Activated CD8-positive, alpha-beta T cell treated with anti-CD3 and anti-CD28 coated beads, Interleukin-2, amount 10 ng/mL, durations not matched to agents 7 days and 5 days (primary cell): ENCODE measurements at places on chromosomes 12 and 14. TPM values are rescaled to one million over a fixed set of nuclear protein-coding genes. Genes with fewer than 3 reads are reported as not detected.

DHRS4 gene
- total RNA-seq, result 18.3 TPM

SIVA1 gene
- 175 TPM for total RNA-seq

CMKLR1 gene
- total RNA-seq, result not detected

DDX23 gene
- total RNA-seq, result 154 TPM

PRH2 gene
- not detected for total RNA-seq

CCDC198 gene
- total RNA-seq, result 0.21 TPM

TNFAIP2 gene
- 0.23 TPM for total RNA-seq

SLC7A7 gene
- 0.23 TPM for total RNA-seq

DNA sequence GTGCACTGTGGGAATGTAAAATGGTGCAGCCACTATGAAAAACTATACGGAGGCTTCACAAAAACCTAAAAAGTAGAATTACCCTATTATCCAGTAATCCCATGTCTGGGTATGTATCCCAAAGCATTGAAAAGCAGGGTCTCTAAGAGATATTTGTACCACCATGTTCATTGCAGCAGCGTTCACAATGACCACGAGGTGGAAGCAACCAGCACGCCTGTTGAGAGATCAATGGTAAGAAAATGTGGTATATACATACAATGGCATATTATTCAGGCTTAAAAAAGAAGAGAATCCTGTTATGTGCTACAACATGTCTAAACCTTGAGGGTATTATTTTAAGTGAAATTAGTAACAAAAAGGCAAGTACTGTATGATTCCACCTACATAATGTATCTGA, 910 bp upstream of the NOPCHAP1 start:
- H3K4me1 ChIP-seq, result peaks cover 35% of the 10 kb centered on the region
- peak overlapping the region; percentile 81 for H3K4me3 ChIP-seq
- no peak overlapping the region for H3K27ac ChIP-seq

DNA sequence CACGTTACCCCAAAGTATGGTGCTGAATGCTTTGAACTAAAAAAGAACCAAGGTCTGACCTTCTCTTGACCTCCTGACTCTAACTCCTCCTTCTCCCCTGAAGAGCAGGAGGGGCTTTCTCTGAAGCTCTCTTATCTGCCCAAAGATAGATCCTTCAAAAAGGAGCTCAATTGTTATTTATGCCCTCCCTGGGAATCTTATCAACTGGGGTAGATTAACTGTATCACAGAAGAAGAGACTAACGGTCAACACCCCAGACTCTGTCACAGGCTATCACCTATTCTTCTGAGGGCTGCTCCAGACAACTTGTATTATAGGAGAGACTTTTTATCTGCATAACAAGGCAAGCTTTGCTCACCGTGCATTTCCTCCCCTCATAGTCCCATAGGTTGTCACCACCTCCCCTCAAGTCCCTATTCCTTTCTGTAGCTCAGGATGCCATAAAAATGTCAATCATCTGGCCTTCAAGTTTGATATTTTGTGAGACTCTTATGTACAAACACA, 86.6 kb downstream of the PAPLN start:
- H3K4me3 ChIP-seq, result no peak overlapping the region
- no peak for DNase-seq
- H3K4me1 ChIP-seq, result peaks cover 30% of the 10 kb centered on the region
- peaks cover 9% of the 10 kb centered on the region for H3K36me3 ChIP-seq
- no peaks in the 10 kb centered on the region for H3K27me3 ChIP-seq

DNA sequence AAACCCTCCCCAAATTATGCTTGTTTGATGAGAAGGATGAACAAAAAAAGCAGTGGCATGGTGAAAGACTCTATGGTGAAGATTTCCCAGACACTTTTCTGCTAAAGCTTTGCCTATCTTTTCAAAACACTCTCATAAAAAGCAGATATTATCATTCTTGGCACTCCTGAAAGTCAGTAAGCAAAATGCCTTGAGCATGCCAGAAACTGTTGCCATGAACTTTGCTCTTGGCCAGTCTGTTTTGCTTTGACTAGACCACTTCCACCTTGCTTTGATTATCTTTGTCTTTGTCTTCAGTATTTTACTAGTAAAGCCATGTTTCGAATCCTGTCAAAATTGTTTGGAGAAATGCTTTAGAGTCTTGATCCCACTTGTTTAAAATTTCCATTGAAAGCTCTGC, 110.4 kb downstream of the CNTN1 start:
- no peak for DNase-seq
- no peaks in the 10 kb centered on the region for H3K4me1 ChIP-seq
- H3K27ac ChIP-seq, result no peak overlapping the region
- no peak overlapping the region for H3K4me3 ChIP-seq

GRCh38 chr12:123762715-123763052, 583 bp downstream of the DNAH10 start:
- DNase-seq, result no peak
- H3K4me3 ChIP-seq, result peak overlapping the region; percentile 78
- H3K27ac ChIP-seq, result no peak overlapping the region
- H3K27me3 ChIP-seq, result peaks cover 13% of the 10 kb centered on the region
- H3K36me3 ChIP-seq, result peaks cover 12% of the 10 kb centered on the region
- peaks cover 12% of the 10 kb centered on the region for H3K4me1 ChIP-seq

DNA sequence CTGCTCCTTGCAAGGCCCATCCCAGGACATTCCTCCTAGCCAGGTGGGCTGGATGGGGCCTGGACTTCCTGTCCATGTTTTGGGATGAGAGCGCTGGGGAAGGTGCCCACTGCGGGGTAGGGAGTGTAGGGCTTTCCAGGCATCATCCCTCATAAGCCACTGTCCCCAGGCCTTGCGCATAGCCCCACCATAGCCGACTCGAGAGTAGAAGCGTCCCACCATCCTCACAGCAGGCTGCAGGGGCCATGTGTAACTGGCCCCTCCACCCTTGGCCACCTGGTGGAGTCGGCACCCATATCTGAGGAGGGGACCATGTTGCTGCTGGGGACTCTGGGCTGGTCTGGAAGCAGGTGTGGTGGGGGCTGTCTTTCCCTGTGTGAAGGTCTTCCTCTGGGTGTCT, 30.5 kb downstream of the SH2B3 start:
- H3K4me1 ChIP-seq, result peaks cover 98% of the 10 kb centered on the region
- H3K4me3 ChIP-seq, result no peak overlapping the region
- peak overlapping the region; percentile 99 for H3K27ac ChIP-seq
- H3K36me3 ChIP-seq, result peaks cover 54% of the 10 kb centered on the region
- DNase-seq, result no peak

DNA sequence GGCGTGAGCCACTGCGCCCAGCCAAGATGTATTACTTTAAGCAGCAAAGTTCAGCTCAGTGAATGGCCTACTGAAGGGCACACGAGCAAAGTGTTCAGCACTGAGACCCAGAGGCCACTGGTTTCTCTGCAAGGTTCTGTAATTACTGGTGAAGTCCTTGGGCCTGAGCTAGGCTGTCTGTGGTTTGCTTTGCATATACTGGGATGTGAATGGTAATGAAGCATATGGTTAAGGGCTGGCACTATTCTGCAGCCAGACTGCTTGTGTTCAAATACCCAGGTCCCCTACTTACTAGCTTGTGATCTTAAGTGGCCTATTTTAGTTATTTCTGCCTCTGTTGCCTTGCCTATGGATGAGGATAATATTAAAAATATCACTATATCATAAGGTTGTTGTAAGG, 72.0 kb downstream of the LLPH start:
- no peak overlapping the region for H3K27ac ChIP-seq
- no peak overlapping the region for H3K4me3 ChIP-seq

- no peaks in the 10 kb centered on the region for H3K36me3 ChIP-seq
- H3K27ac ChIP-seq, result no peak overlapping the region
- no peak overlapping the region for H3K4me3 ChIP-seq
- no peak for DNase-seq
- no peaks in the 10 kb centered on the region for H3K27me3 ChIP-seq
Measured at GRCh38 chr14:51564986-51565604, 86.6 kb upstream of the FRMD6 start.

DNA sequence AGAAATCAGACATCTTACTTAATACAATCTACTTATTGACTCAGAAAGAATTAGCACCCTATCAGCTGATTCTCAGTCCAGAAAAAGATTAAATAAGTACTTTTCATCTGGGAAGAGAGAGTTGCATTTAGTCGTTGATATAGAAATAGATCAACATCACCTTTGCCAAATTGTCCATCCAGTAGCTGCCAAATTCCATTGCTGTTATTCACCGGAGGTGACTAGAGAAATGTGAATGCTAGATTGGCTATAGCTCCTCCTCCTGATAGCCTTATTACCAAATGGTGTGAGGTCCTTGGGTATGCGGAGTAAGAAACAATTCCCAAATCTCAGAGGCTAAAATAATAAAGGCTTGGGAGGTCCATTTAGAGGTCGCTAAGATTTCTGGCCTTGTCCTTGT, 723.3 kb upstream of the FLRT2 start:
- H3K36me3 ChIP-seq, result no peaks in the 10 kb centered on the region
- H3K4me3 ChIP-seq, result no peak overlapping the region
- H3K27ac ChIP-seq, result no peak overlapping the region
- DNase-seq, result no peak
- no peaks in the 10 kb centered on the region for H3K27me3 ChIP-seq

DNA sequence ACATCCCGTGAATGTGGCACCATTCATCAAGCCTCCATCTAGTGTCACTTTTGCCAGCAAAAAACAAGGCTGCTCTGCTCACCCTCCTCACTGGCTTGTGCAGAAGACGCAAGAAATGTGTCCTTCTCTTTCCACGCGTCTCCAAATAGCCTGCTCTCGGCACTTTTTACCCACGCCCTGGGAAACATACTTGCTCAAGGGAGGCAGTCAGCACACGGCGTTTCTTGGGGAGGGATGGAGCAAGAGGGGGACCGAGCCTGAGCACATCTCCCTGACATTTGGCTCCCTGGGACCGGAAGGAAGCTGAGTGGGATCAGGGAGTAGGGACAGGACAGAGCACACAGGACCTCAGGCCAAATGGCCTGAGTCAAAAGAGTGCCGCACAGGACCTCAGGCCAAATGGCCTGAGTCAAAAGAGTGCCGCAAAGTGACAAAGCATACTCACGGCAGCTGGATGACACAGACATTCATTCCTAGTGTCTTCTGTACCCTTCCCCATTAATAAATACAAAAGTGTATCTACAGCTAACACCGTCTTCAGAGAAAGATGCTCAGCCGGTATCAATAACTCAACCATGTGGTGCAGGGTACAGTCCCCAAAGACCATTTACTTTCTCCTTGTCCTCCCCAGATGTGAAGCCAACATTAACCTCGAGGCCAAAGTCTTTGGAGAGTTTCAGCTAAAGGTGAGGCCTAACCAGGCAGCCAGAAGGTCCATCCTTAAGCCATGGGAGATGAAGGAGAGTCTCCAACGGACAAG, 7.1 kb downstream of the BCL11B start:
- H3K27ac ChIP-seq, result peak overlapping the region; percentile 98
- H3K36me3 ChIP-seq, result peaks cover 89% of the 10 kb centered on the region
- peak; percentile 35 for DNase-seq
- peak overlapping the region; percentile 88 for H3K4me3 ChIP-seq
- peaks cover 75% of the 10 kb centered on the region for H3K4me1 ChIP-seq

DNA sequence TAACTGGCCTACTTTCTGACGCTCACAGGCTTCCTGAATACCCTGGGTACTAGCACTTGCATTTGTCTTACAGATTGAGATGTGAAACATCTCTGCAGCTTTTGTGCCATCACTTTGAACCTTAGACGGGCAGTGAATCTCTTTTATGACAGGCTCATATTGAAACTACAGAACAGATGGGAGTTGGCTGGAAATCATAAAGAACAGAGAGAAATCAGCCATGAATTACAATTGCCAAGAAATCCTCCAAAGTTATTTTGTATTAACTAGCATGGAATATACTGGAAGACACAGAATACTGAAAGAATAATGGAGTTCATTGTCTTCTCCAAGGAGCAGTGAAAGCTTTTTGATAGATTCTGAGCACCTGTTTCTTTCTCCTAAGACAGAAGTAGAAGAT, 32.7 kb downstream of the MYF5 start:
- no peaks in the 10 kb centered on the region for H3K4me1 ChIP-seq
- H3K36me3 ChIP-seq, result no peaks in the 10 kb centered on the region
- H3K4me3 ChIP-seq, result no peak overlapping the region
- H3K27ac ChIP-seq, result no peak overlapping the region
- DNase-seq, result no peak

DNA sequence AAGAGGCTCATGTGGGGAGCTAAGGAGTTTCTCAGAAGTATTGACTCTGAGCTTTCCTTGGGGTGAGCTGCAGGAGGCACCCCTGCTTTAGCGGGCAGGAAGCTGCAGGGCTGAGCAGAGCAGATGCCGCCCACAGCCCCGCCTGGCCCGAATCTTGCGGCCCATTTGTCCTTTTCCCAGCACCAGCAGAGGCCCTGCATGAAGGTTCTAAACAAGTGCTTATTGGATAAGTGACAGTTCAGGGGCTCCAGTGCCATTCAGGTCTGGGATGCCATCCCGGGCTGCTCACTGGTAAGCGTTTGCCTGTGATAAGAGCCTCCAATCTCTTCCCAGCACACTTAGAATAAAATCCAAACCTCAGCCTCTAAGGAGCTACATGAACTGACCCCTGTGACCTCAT, 11.4 kb downstream of the RILPL1 start:
- no peak overlapping the region for H3K4me3 ChIP-seq
- H3K27ac ChIP-seq, result no peak overlapping the region

GRCh38 chr14:64394977-64395633, 7.0 kb downstream of the MTHFD1 start:
- H3K36me3 ChIP-seq, result peaks cover 57% of the 10 kb centered on the region
- H3K27ac ChIP-seq, result peak overlapping the region; percentile 1
- no peak for DNase-seq
- peaks cover 50% of the 10 kb centered on the region for H3K4me1 ChIP-seq
- H3K27me3 ChIP-seq, result no peaks in the 10 kb centered on the region
